GM12878 (cell line): ENCODE measurements at places on chromosomes 12 and 14. TPM values are rescaled to one million over a fixed set of nuclear protein-coding genes. Genes with fewer than 3 reads are reported as not detected.

The FSCB gene
- total RNA-seq = not detected in 2 replicates

The KRT79 gene
- not detected in 2 replicates for total RNA-seq

The OAS1 gene
- 44.9 and 51.5 TPM in 2 replicates for total RNA-seq

The TBX5 gene
- total RNA-seq = not detected in 2 replicates

The OVCH1 gene
- not detected in 2 replicates for total RNA-seq

The SYCP3 gene
- 0.05 and 0.28 TPM in 2 replicates for total RNA-seq

The DHRS2 gene
- total RNA-seq = 0.49 and 0.58 TPM in 2 replicates

The NID2 gene
- 0.23 and 0.27 TPM in 2 replicates for total RNA-seq

DNA sequence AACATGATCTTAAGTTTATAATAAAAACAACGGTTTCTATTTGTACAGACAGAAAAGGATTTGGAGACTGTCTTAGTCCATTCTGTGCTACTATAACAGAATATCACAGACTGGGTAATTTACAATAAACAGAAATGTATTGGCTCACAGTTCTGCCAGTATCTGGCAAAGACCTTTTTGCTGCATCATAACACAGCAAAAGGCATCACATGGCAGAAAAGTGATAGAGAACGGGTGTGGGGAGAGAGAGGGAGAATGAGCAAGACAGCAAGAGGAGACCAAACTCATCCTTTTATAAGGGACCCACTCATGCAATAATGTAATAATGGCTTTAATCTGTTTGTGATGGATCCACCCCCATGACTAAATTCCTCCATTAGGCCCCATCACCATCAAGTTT is 17.0 kb upstream of the NUDT4 start:
- no peak overlapping the region for H3K4me3 ChIP-seq
- no peak for DNase-seq
- no peak overlapping the region for H3K27ac ChIP-seq
- H3K4me1 ChIP-seq = peaks cover 24% of the 10 kb centered on the region
- no peaks in the 10 kb centered on the region for H3K36me3 ChIP-seq
- no peaks in the 10 kb centered on the region for H3K27me3 ChIP-seq

DNA sequence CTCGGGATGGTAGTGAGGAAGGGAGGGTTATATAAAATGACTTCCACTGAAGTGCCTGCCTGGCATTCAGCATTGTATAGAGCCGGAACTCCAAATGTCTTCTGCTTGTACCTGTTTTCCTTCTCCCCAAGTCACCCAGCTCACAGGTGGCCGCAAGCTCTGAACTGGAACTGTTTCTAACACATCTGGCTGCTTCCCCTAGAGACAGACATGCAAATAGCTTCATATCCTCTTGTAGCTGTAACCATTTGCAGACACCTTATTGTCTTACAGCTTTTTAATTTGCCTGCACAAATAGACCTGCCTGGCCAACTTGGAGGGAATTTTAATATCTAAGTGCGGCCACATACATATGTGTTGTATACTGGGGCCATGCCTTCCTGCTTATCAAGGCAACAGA is 126.0 kb downstream of the CHST11 start:
- H3K27ac ChIP-seq = peak overlapping the region; percentile 47
- DNase-seq = peak; percentile 76
- H3K27me3 ChIP-seq = no peaks in the 10 kb centered on the region

DNA sequence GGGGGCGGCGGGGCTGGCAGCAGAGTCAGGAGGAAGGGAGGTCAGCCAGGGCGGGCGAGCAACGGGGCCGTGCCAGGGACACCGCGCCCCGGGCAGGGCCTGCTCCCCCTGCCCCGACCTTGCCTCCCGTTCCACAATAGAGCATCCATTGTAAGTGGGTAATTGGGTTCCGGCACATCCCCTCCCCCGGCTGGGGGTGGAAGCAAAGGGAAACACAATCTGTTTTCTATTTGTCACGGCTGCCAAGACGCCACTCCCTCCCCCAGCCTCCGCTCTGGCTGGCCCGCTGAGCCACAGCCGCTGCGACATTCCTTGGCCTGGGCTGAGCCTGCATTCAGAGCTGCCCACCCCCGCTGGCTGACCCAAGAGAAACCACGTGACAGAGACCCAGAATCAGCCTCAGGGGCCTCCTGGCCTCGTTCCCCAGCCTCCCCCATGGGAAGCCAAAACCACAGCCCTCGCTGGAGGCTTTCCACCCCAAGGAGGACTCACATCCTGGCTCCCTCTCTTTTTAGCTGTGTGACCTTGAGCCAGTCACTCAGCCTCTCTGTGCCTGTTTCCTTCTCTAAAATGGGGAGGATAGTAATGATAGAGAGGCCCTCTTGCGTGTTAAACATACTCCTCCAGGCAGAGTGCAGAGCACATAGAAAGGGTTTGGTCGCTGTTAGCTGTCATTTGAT is 117.6 kb downstream of the SCARB1 start:
- H3K27ac ChIP-seq = no peak overlapping the region
- no peaks in the 10 kb centered on the region for H3K27me3 ChIP-seq
- H3K36me3 ChIP-seq = no peaks in the 10 kb centered on the region
- H3K4me3 ChIP-seq = no peak overlapping the region
- no peak for DNase-seq

- peaks cover 3% of the 10 kb centered on the region; the same call in 1 of the 2 replicates for H3K36me3 ChIP-seq
- H3K27ac ChIP-seq = no peak overlapping the region
- H3K27me3 ChIP-seq = no peaks in the 10 kb centered on the region
- DNase-seq = no peak
- peaks cover 5% of the 10 kb centered on the region for H3K4me1 ChIP-seq
These were observed 2.7 kb downstream of the PXMP2 start for GRCh38 chr12:132690112-132690511.

GRCh38 chr12:54259194-54260011 is 20.5 kb downstream of the CBX5 start:
- peak overlapping the region; percentile 48 for H3K4me3 ChIP-seq
- no peaks in the 10 kb centered on the region for H3K27me3 ChIP-seq
- H3K27ac ChIP-seq = peak overlapping the region; percentile 30
- peaks cover 10% of the 10 kb centered on the region for H3K36me3 ChIP-seq

DNA sequence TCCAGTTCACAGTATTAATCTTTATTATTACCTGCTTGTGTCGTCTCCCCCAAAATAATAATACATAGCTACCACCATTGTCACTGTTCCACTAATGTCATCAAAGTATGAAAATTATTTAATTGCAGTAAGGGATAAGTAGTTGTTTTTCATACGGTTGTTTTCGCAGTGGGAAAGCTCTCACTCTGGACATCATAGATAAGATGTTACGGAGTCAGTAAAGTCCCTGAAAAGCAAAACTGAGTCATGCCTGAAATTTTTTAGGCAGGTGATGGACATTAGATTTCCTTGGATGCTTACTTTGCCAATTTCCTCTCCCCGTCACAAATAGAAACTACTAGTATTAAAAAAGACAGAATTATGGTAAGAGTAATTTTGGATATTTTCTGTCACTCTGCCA is 13.2 kb downstream of the PNP start:
- no peak overlapping the region for H3K27ac ChIP-seq
- no peaks in the 10 kb centered on the region; the same call in 1 of the 2 replicates for H3K36me3 ChIP-seq
- no peaks in the 10 kb centered on the region for H3K4me1 ChIP-seq
- no peak for DNase-seq
- H3K27me3 ChIP-seq = no peaks in the 10 kb centered on the region

DNA sequence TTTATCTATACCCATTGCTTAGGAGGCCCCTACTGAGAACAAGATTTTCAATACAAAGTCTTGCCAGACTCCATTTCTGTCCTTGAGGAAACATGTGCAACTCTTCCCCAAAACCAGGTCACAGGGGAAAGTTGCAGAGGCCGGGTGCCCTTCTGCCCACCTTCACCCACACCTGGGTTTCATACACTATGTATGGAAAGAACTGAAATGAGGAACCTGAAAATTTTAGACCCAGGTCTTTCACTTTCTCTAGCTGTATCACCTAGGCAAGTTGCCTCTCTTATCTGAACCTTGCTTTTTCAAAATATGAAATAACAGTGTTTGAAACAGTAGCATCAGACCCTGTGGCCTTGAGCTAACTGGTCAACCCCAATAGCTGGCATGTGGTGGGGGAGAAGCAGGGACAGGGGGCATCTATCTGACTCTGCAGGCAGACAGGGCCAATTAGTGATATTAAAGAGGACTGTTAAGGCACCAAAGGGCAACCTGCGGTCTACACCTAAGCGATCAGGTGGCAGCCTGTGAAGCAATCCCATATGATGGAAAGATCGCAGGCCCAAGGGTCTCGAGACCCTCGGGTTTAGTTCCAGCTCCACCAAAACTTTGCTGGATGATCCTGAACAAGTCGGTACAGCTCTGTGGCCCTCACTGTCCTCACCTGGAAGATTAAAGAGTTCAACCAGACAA is 346.5 kb downstream of the BCL11B start:
- no peak for DNase-seq
- no peak overlapping the region for H3K4me3 ChIP-seq
- no peaks in the 10 kb centered on the region for H3K4me1 ChIP-seq
- H3K27me3 ChIP-seq = no peaks in the 10 kb centered on the region
- H3K27ac ChIP-seq = no peak overlapping the region

DNA sequence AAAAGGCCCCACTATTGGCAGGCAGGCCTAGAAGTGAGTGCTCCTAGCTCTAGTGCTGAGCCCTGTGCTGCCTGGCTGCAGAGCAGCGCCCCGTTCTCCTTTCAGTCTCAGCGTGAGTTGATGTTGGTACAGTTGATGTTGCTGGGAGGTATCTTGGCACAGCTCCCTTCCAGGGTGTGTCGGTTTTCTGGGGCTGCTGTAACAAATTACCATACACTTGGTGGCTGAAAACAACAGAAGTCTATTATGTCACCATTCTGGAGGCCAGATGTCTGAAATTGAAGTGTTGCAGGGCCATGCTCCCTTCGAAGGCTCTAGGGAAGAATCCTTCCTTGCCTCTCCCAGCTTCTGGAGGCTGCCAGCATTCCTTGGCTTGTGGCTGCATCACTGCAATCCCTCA is 151.4 kb downstream of the TSPAN9 start:
- no peaks in the 10 kb centered on the region for H3K4me1 ChIP-seq
- H3K27ac ChIP-seq = no peak overlapping the region
- DNase-seq = no peak
- H3K27me3 ChIP-seq = no peaks in the 10 kb centered on the region

- no peaks in the 10 kb centered on the region for H3K27me3 ChIP-seq
- H3K4me1 ChIP-seq = no peaks in the 10 kb centered on the region
- no peak overlapping the region for H3K4me3 ChIP-seq
These were observed 112.2 kb downstream of the CACNA1C start for GRCh38 chr12:2165021-2165420.

DNA sequence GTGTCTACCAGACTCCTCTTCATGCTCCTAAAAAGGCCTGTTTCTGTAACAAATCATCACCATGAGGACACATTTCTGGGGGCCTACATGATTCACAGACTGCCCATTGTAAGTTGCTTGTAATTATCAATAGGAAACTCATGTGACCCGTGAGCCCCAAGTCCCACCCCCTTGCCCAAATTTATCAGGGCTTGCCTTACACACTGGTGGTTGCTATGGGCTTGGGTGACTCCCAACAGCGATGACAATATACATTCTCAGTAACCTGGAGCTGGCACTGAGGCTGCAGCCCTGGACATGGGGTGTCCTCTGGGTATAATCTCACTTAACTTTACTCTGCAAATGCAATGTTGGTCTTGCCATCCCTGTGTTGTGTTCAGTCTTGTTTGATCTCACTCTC is 149.2 kb downstream of the NRXN3 start:
- H3K36me3 ChIP-seq = no peaks in the 10 kb centered on the region
- no peaks in the 10 kb centered on the region for H3K4me1 ChIP-seq
- H3K4me3 ChIP-seq = no peak overlapping the region
- peaks cover 2% of the 10 kb centered on the region for H3K27me3 ChIP-seq
- no peak overlapping the region for H3K27ac ChIP-seq
- no peak for DNase-seq

GRCh38 chr14:102180248-102180998 is 40.7 kb downstream of the WDR20 start:
- no peaks in the 10 kb centered on the region for H3K27me3 ChIP-seq
- peaks cover 10% of the 10 kb centered on the region for H3K4me1 ChIP-seq
- H3K36me3 ChIP-seq = peaks cover 5% of the 10 kb centered on the region; the same call in 1 of the 2 replicates
- DNase-seq = no peak
- H3K27ac ChIP-seq = peak overlapping the region; percentile 20; the same call in 1 of the 2 replicates

DNA sequence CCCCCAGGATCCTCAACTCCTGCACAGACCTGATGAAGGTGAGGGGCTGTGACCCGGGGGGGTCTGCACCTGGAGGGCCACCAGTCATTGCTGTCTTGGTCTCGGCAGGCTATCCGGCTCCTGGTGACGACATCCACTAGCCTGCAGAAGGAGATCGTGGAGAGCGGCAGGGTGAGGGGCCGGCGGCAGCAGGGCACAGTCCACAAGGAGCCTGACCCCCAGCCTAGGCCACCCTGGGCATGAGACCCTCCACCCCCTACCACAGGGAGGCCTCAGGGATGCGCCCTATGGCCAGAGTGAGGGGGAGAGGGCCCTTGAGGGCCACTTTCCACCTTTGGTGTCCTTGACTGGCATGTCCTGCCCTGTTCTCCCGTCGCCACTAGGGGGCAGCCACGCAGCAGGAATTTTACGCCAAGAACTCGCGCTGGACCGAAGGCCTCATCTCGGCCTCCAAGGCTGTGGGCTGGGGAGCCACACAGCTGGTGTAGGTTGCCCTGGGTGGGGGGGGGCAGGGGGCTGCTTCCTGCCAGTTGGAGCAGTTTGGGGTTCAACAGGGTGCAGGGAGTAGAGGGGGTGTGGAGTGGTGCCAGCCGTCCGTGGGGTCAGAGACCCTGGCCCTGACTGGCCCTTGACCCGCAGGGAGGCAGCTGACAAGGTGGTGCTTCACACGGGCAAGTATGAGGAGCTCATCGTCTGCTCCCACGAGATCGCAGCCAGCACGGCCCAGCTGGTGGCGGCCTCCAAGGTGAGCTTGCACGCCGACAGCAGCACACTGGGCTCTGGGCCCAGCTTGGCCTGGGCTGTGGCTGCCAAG is 25.0 kb downstream of the HIP1R start:
- peaks cover 10% of the 10 kb centered on the region for H3K36me3 ChIP-seq
- no peaks in the 10 kb centered on the region for H3K4me1 ChIP-seq
- no peak for DNase-seq
- no peak overlapping the region for H3K4me3 ChIP-seq
- H3K27me3 ChIP-seq = no peaks in the 10 kb centered on the region

DNA sequence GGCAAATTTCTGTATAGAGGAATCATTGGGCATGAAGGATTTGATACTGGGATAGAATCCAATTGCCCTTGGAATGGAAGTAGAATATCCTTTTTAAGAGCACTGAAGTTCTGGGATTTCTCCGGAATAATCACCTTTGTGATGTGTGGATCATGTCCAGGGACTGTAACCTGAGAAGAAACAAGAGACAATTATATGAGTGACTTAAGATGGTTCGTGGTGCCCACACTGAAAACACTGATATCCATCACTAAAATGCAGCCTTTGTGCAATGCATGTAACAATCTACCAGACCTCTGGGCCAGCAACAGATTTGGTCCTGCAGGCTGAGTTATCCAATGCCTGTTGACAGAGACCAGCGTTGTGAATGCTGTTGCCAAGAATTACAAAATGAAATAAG is 48.5 kb downstream of the MDM2 start:
- H3K27me3 ChIP-seq = no peaks in the 10 kb centered on the region
- no peak overlapping the region for H3K27ac ChIP-seq
- H3K36me3 ChIP-seq = no peaks in the 10 kb centered on the region
- H3K4me1 ChIP-seq = no peaks in the 10 kb centered on the region

GRCh38 chr14:95597784-95598211 is 62.9 kb downstream of the GLRX5 start:
- H3K4me3 ChIP-seq = no peak overlapping the region
- no peak overlapping the region for H3K27ac ChIP-seq
- no peaks in the 10 kb centered on the region; the same call in 1 of the 2 replicates for H3K4me1 ChIP-seq
- peaks cover 13% of the 10 kb centered on the region for H3K27me3 ChIP-seq
- H3K36me3 ChIP-seq = no peaks in the 10 kb centered on the region

GRCh38 chr12:72535212-72535990 is 263.2 kb downstream of the TRHDE start:
- no peaks in the 10 kb centered on the region for H3K4me1 ChIP-seq
- no peaks in the 10 kb centered on the region for H3K36me3 ChIP-seq
- no peaks in the 10 kb centered on the region for H3K27me3 ChIP-seq
- no peak overlapping the region for H3K4me3 ChIP-seq
- no peak overlapping the region for H3K27ac ChIP-seq
- no peak for DNase-seq
